ENCODE measurements at places on chromosomes 7 and 10.

DNA sequence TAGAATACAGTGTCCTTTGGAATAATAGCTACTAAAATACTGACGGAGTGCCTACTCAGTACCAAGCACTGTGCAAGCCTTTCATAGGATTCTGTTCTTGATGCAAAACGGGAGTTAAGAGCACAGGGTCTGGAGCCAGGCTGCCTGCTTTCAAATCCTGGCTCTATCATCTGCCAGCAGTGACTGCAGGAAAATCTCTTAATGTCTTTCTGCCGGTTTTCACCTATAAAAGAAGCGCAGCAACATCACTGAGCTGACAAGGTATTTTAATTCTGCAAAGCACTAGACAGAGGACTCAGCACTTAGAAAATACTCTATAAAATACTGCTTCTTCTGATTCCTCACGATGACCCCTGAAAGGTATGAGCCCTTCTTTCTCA, 659 bp downstream of the FIGNL1 start:
- DNase-seq, result no peak

- no peak for DNase-seq
Observed at GRCh38 chr7:91291902-91292301, 27.7 kb downstream of the FZD1 start.

DNA sequence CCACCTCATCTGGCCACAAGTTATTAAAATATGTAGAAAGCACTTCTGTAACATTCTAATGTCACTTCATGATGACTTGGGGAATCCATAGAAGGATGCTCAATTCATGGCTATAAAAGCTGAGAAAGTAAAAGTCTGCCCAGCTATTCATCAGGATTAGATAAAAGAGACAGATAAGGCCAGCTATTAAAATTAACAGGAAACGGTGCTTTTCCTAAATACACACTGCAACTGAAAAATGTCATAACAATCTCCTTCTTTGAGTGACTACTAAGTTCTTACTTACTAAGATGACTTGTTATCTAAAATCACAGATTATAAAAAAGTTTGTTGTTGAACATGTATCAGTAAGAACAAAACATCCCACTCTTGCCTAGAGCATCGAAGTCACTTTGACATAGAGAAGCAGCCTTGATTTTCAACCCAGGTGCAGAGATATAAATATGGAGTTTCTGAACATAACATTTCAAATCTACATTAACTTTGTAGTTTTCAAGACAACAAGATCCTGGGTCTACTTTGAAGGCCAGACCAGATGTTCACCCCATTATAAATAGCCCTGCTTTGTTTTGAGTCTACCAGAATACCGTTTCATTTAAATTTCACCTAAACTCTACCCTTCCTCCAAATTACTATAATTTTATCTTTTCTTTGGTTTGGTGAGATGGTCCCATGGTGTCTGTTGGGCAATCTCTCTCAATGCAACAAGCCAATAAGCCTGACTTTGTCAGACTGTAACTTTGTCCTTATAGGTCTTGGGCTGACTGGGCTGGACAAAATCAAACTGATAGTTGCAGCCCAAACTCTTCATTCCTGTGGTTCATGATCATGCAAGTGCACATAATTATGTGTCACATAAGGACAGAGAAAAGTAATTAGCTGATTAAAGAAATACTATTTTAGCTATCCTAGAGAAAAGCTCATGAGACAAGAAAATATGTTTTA, 24.0 kb downstream of the HYCC1 start:
- DNase-seq, result no peak

GRCh38 chr7:79734181-79734580, 280.7 kb upstream of the MAGI2 start:
- DNase-seq, result no peak

GRCh38 chr7:132353936-132354335, 222.3 kb downstream of the PLXNA4 start:
- DNase-seq, result no peak

DNA sequence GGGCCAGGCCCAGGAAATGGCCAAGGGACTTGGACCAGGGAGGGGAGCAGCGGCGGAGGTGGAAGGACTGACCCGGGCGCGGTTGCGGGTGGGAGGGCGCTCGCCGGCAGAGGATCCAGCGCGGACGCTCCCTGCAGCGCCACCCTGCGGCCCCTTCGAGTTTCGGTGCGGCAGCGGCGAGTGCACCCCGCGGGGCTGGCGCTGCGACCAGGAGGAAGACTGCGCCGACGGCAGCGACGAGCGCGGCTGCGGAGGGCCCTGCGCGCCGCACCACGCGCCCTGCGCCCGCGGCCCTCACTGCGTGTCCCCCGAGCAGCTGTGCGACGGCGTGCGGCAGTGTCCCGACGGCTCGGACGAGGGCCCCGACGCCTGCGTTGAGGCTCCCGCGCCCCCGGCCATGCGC, 16.8 kb upstream of the ZNF467 start:
- peak; percentile 32 for DNase-seq

- DNase-seq, result no peak
Observed at GRCh38 chr10:59337201-59337652, 25.1 kb downstream of the FAM13C start.

GRCh38 chr10:103599211-103599610, 105.7 kb downstream of the NEURL1 start:
- no peak for DNase-seq

GRCh38 chr7:75888464-75889222, 9.8 kb downstream of the RHBDD2 start:
- DNase-seq, result no peak

DNA sequence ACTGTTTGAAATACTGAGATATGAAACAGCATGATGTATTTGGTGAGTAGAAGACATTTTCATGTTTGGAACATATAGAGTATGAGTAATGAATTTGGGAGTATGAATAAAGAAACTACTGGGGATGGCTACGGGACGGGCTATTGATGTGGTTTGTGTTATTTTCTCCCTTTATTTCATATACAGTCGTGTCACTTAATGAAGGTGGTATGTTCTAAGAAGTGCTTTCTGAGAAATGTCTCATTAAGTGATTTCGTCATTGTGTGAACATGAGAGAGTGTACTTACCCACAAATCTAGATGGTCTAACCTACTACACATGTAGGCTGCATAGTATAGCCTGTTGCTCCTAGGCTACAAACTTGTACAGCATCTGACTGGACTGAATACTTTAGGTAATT, 106.3 kb downstream of the CCNY start:
- no peak for DNase-seq

DNA sequence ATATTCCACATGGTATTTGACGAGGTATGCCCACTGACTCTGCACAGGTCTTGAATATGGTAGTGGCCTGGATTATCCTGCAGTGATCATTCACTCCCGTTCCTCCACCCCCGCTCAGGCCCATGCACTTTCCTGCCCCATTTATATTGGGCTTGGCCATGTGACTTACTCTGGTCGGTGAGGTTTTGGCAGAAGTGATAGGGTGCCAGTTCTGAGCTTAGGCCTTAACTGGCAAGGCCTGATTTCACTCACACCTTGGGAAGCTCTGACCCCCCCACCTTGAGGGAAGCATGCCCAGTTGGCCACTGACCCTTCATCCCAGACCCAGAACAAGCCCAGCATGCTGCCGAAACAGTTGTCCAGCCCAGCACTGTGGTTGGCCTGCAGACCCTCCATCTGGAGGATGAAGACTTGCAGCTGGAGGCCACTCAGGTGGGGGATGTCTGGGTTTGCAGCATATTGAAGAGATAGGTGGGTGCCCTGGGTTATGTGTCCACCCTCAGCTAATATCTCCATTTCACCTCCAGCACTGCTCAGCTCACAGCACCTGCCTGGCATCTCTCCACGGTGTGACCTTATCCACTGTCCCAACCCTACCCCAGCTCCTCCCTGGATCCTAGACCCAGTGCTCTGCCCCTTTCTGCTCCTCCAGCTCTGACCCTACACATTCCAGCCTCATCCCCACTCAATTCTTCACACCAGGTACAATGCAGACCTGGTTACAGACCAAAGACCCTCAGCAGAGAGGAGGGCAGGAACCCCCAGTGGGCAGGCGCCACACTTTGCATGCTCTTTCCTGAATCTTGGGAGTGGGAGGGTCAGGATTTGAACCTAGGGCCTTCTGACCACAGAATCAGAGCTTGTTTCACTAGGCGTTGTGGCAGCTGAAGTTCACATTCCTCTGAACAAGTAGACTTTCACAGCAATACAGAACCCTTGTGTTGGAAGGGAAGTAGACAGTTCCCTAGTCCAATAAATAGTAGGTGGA, 138.1 kb upstream of the CHST15 start:
- DNase-seq, result peak; percentile 16

DNA sequence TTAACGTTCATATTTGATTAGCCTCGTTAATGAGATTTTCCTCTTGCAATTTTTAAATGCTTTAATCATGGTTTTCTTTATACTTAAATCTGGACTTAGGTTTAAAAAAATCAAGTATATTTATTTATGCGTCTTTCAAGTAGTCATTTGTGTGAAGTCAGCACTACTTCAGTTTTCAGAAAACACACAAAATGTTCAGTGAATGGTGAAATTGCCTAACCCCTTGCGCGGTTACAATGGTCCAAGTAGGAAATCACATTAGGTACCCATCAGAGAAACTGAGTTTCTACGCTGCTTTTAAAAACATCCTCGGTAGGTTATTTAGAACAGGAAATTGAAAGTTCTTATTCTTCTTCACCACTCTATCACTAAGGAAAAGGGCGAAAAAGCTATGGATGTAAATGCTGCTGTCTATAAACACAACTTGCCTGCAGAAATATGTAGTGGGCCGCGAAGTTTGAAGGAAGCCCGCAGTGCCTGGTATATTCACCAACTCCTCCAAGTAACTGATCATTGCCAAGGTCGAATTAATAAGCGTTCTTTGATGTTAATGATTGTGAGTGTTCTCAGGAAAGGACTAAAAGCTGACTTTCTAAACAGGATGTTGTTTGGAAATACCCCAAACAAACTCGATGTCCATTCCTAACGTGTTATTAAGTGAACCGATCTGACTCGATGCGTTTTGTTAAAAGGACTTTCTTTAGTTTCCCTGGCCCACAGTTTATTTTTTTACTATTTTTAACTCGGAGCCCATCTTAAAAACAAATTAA, 1.0 kb downstream of the SYPL1 start:
- DNase-seq, result no peak

DNA sequence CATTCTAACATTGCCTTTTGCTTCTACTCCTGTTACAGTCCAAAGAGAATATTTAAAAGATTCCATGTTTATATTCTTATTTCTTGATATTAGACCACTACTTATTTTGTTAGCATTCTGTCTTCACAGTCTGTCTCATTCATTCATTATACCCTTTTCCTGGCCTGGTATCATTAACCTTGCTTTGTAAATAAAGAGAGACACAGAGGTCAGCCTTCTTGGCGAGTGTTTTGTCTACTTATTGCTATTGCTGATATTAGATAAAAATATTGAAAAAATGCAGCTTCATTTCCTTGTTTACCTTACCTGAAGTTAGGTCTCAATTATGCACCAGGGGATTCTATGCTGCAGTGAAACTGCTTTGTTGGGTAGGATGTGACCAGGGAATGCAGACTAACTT, 179.2 kb downstream of the NXPH1 start:
- no peak for DNase-seq

DNA sequence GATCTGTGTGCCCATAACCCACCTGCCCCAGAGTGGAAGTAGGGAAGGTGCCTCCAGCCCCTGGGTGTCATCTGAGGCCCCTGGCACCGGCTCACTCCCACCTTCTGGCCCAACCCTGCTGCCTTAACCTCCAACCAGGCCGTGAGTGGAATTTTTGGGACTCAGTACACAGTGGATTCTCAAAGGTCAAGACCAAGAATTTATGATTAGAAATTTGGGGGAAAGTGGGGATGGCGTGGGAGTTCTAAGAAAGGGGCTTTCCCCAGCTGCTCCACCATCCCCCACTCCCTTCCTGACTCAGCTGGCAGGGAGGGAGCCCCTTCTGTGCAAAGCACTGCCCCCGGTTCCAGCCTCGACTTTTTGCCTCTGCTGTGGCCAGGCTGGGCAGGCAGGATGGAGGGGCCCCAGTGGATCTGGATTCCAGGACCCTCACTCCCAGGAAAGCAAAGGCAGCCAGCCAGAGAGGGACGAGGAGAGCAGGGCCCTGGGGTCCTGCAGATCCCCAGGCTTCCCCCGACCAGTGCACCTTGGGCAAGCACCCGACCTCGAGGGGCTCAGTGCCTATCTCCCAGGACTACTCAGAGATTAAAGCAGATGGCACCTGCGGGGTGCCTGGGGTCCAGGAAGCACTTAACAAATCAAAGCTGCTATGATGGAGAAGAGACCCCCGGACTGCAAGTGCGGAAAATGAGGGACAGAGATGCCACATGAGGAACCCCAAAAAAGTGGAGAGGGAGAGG, 12.8 kb downstream of the SPOCK2 start:
- no peak for DNase-seq

DNA sequence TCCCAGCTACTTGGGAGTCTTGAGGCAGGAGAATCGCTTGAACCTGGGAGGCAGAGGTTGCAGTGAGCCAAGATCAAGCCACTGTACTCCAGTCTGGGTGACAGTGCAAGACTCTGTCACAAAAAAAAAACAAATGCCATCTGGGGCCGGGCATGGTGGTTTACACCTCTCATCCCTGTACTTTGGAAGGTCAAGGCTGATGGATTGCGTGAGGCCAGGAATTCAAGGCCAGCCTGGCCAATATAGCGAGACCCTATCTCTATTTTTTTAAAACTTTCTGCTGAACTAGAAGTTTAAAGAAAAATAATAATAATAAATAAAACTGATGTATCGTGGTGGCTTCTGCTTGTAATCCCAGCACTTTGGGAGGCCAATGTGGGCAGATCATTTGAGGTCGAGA, 15.7 kb upstream of the RNF216 start:
- no peak for DNase-seq

DNA sequence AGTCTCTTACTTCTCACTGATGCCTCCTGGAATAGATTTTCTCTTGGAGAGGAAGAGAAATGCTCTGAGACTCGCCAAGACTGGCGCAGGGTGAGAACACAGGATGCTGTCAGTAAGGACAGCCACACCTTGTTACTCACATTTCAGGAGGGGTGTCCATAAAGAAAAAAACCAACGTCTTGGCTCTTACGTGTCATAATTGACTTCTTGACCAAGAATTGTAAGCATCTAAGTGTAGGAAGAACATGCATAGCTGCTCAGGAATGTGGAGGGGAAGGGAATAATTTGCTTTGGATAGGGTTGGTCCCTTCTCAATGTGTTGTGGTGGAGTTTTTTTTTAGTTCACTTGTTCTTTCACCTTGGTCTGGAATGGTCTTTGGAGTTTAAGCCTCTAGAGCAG, 43.8 kb upstream of the ZNF438 start:
- DNase-seq, result no peak

- DNase-seq, result no peak
Observed at GRCh38 chr10:10786109-10787090, 231.3 kb upstream of the CELF2 start.

DNA sequence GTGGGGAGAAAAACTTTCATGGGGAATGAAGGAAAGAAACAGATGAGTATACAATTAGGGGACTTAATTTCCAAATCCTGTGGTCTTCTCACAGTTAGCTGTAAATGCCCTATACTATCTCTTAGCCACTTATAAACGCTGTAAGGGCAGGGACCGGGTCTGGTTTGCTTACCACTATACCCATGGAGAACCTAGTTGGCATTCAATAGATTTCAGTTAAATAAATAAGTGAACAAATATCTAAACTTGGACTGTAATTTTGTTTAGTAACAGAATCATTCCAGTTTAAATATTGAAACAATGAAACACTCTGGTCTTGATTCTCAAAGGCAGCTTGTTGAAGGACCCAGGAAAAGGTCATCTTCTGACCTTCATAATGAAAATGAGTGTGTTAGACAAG, 158.3 kb downstream of the PLXDC2 start:
- DNase-seq, result no peak

GRCh38 chr7:45591101-45591906, 17.1 kb downstream of the ADCY1 start:
- no peak for DNase-seq

GRCh38 chr7:104130726-104131125, 77.1 kb downstream of the ORC5 start:
- DNase-seq, result no peak

Measured in CD4-positive, alpha-beta T cell treated with Interleukin-12 subunit alpha and Interleukin-12 subunit beta, for 1 hour (primary cell).